ENCODE measurements at places on chromosomes 1 and 21.

GRCh38 chr1:1210726-1211540, 3.0 kb downstream of the TNFRSF4 start:
- DNase-seq, result no peak

GRCh38 chr1:229430761-229431283, 3.1 kb downstream of the ACTA1 start:
- no peak for DNase-seq

GRCh38 chr21:29647353-29647781, 292.4 kb downstream of the GRIK1 start:
- no peak for DNase-seq

- DNase-seq, result no peak
These were observed 794 bp downstream of the KRTAP12-3 start for GRCh38 chr21:44658541-44658910.

DNA sequence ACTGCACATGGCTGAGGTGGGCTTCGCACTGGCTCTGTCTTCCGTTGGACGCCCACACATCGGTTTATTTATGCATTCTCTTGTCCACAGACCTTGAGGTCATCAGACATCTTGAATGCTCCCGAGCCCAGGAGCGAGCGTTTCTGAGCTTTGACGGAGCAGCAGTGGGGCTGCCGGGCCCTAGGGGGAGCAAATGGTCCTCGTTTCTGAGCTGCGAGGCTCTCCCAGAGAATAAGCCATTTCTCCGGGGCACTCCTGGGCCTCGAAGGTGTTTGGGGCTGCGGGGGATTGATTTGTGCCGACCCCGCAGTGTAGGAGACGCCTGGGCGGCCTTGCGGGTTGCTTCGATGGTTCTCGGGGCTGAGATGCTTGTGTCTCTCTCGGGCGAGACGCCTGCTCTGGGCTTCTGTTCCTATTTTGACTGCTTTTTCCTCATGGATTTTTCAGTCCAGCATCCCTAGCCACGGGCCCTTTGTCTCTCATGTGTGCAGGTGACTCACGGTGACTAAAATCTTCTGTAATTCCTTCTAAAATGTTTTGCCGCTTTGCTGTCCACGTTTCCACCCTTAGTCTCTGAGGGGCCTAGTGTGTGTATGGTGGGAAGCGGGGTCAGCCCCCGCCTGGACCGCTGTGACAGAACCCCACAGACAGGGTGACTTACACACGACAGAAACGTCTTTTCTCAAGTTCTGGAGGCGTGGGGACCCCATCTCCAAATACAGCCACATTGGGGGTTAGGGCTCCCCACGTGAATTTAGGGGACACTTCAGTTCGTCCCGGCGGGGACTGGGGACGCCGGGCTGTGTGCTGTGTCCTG, 62.1 kb downstream of the FAAP20 start:
- no peak for DNase-seq

- no peak for DNase-seq
These were observed 151.3 kb downstream of the ADGRL4 start for GRCh38 chr1:78855258-78855657.

DNA sequence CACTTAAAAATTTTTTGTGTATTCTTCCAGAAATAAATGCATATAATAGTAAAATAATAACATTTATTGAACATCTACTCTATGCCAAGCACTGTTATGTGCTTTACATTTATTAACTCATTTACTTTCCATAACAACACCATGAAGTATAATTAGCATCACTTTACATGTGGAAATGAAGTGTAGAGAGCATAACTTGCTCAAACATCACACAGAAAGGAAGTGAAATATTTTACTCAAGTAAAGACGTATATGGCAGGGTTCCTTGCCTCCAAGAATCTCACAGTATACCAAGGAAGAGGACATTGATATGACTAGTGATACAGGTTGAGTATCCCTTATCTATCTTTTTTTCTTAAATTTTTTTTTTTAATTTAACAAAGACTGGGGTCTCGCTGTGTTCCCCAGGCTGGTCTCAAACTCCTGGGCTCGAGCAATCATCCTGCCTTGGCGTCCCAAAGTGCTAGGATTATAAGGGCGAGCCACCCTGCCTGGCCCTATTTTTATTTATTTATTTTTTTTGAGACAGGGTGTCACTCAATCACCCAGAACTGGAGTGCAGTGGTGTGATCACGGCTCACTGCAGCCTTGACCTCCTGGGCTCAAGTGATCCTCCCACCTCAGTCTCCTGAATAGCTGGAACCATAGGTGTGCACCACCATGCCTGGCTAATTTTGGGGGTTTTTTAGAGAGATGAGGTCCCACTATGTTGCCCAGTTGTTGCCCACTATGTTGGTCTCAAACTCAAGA, 7.7 kb upstream of the CLIC4 start:
- DNase-seq, result no peak

- DNase-seq, result no peak
These were observed 2.6 kb downstream of the AHDC1 start for GRCh38 chr1:27601321-27601770.

GRCh38 chr1:59714966-59715365, 99.8 kb upstream of the HOOK1 start:
- no peak for DNase-seq

- no peak for DNase-seq
These were observed 23.1 kb downstream of the CRYZL1 start for GRCh38 chr21:33618407-33618806.

- no peak for DNase-seq
These were observed 15.4 kb downstream of the AMPD2 start for GRCh38 chr1:109634771-109635750.

DNA sequence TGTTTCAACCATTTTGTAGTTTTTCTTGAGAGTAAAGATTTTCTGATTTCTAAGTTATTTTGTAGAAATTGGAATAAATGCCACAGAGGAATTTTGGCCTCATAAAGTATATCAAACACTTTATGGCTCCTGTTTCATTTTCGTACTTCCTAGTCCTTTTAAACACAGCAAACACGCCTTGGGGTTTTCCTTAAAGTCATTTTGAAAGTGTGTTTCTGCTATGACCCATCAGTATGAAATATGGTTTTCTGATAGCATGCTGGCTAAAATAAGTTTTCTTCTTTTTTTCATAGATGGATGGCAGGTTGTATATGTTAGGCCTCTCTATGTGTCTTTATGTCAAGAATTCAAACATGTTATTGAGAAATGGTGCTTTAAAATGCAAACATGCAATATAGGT, 940.1 kb upstream of the TMPRSS15 start:
- DNase-seq, result no peak

DNA sequence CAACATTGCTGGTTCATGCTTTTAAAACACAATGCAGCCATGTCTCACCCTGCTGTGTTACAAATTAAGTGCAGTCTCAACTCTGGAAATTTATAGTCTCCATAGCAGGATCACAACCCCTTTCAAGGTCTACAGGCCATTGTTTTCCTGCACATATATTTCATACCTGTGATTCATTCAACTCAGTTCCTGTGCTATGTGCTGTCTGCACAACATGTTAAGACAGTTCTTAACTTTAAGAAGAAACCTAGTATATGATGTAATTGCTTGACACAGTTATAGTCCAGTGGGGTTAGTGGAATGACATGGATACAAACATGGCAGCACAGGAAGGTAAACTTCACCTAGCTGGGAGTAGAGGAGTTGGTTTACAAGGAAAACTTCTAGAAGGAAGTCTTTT, 106.4 kb downstream of the IFI44 start:
- no peak for DNase-seq

All from NCI-H446 treated with DMSO at 0.1 percent for 48 hours (cell line).